ENCODE measurements at places on chromosomes 12 and 14.

DNA sequence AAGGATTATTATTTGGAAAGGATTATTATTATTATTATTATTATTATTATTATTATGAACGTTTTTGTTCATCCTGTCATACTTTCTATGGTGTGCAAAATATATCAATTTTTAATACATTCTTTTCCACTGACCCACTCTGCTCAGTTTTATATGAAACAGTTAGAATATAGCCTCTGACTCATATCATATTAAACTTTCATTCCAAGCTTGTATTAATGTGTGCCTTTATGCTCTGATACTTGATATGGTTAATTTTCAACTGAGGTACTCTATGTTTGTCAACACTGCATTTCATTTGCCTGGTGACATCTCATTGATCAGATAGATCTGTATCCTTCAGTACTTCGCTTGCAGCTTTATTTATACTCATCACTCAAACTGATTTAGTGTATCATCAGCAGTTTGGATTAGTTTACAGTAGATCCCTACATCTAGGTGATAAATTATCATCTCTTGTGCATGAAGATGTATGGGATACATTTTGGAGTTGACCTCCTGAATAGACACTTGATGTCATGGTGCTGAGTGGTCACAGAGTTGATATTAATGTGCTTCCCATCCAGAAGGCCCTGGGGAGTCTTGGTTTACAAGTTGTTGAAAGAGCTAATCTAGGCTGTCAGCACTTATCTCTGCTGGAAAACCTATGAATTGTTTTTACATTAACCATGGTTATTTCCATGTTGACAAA is 271.8 kb downstream of the TRHDE start:
- DNase-seq, result no peak

DNA sequence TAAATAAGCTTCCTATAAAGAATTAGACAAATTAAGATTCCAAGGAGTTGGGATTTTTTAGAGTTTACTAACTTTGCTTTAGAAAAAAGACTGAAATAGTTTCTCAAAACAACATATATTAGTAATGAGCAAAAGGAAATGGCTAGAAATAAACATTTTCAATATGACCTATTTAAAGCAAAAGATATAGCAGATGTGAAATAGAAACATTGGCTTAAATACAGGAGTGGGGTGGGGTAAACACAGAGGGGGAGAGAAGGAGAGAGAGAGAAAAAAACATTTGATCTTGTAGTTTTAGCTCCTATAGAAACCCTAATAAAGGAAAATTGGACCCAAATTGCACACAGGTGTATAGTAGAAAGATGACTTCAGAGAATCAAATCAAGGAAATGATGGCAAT is 794.5 kb downstream of the MED13L start:
- no peak for DNase-seq

GRCh38 chr14:102427642-102428041 is 64.9 kb downstream of the TECPR2 start:
- DNase-seq, result no peak

DNA sequence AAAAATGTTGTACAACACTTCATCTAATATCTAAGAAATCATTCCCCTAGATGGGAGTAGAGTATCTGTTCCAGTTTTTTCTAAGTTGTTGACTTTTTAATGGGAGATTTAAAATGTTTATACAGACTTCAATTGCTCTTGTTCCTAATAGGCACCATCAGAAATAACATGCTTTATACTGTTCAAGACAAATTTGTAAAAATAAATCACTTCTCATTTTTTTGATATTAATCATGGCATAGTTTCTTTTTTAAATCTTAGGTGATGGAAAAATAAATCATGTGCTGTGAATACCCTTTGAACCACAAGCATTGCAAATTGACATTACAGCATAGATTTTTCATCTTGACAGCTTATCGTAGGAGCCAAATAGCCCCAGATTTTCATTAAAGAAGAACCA is 473.5 kb upstream of the MGAT4C start:
- no peak for DNase-seq

- DNase-seq, result no peak
Measured at GRCh38 chr12:12803186-12803585, 10.0 kb upstream of the DDX47 start.

GRCh38 chr14:22583994-22584393 is 5.0 kb downstream of the DAD1 start:
- no peak for DNase-seq

GRCh38 chr14:51283402-51284085 is 43.5 kb downstream of the TMX1 start:
- no peak for DNase-seq

- DNase-seq, result no peak
Measured at GRCh38 chr12:82555699-82556098, 131.0 kb upstream of the TMTC2 start.

DNA sequence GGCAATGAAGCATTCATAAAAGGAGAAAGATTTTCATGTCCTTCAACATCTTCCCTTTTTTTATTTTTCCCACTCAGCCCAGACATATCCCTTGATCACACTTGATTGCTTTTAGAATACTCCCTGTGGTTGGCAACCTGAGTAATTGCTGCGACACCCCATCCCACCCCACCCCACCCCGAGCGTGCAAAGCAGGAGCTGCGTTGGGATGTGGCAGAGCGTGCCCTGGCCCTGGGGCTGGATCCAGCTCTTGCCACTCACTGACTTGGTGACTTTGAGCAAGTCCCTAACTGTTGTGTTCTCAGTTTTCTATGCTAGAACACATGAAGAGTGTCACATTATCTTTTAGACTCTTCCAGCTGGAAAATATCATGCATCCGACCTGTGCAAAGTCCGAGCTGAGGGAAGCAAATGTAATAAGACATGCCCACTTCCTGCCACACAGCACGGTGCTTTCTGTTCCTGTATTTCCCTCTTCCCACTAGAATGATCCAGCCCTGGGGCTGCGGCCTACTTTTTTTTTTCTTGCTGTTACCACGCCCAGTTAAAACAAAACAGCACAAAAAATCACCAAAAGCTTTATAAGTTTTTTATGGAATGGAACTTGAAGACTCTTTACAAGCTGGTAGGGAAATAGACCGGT is 4.0 kb downstream of the ASCL4 start:
- DNase-seq, result no peak

- no peak for DNase-seq
Measured at GRCh38 chr14:68626386-68626785, 166.5 kb downstream of the ZFP36L1 start.

DNA sequence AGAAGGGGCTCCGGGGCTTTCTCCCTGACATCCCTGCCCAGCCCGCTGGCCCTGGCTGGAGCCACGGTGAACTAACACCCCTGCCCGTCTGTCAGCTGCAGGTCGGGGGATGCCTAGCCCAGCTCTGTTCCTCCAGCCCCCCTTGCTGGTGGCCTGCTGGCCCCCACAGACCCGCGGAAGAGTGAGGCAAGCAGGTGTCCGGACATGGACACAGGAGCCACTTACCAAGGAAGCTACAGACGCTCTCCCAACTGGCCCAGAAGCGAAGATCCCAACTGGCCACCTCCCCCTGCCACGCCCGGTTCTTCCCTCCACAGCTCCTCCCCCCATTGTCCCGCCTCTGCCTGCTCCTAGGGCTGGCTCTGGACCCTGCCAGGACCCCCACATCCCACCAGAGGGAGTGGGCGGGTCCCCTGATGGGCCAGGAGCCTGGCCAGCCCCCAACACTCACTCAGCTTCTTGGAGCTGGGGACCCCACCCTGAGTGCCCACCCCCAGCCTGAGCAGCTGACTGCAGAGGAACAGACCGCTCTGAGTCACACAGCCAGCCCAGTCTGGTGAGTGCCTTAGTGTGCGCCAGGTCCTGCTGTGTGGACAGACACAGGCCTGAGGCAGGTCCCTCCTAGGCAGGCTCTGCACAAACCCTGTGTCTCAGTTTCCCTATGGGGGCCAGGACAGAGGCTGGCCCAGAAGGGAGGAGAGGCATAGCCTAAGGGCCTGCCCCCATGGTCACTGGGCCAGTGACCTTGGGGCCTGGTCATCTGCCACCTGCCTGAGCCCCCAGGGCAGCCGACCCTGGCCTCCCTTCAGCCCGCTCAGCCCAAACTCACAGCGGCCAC is 7.7 kb downstream of the AHNAK2 start:
- no peak for DNase-seq

- DNase-seq, result no peak
Measured at GRCh38 chr14:75959031-75959430, 22.8 kb downstream of the TGFB3 start.

DNA sequence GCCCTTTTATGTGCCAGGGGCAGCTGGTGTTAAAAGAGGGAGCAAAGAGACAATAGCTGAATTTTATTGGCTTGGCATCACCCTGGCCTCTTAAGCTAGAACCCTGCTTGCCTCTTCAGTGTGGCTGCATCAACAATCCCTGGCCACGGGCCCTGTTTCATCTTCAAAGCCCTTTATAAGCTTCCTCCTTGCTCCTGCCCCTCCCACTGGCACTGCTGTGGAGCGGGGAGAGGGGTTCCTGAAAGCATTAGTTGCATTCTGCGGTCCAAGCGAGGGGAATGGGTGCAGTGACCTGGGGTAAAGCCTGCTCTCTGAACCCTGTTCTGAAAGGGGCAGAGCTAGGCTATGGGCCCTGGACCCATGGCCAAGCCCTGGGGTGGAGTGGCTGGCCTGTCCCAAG is 220 bp upstream of the KRT83 start:
- no peak for DNase-seq

- DNase-seq, result no peak
Measured at GRCh38 chr14:69493791-69494190, 9.3 kb downstream of the PLEKHD1 start.

- no peak for DNase-seq
Measured at GRCh38 chr14:104895786-104896661, 28.7 kb upstream of the PLD4 start.

- DNase-seq, result no peak
Measured at GRCh38 chr12:123054371-123054770, 73.9 kb downstream of the ARL6IP4 start.

DNA sequence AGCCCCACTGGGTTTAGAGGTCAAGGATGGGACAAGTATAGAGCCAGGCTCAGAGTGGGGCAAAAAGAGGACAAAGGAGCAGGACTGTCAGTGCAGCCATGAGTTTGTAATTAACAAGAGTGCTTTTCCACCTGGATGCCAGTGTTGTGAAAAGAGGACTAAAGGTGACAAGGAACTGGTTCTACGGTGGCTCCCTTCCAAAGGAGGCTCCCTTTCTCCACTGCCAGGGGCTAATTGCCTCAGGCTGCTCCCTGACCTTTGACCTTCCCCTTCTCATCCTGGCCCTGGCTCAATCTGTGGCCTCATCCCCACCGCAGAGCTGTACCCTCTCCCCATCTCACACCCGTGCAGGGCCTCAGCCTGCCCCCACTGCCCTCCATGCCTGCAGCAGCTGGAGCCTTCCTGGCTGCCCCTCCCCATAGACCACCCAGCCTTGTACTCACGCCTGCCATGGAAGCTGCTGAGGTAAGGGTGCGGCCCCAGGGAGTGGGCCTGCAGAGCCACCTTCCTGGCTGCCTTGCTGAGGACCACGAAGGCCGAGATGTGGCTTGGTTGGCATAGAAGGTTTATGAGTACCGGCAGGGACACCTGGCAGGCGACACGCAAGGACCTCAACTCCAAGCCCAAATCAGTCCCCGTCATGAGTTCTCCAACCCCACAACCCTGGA is 24.8 kb upstream of the FKBP4 start:
- no peak for DNase-seq

GRCh38 chr12:52316290-52316689 is 4.9 kb downstream of the KRT83 start:
- no peak for DNase-seq

- no peak for DNase-seq
Measured at GRCh38 chr12:101779626-101780025, 40.4 kb upstream of the SYCP3 start.

- no peak for DNase-seq
Measured at GRCh38 chr12:94793191-94793595, 142.8 kb upstream of the TMCC3 start.

DNA sequence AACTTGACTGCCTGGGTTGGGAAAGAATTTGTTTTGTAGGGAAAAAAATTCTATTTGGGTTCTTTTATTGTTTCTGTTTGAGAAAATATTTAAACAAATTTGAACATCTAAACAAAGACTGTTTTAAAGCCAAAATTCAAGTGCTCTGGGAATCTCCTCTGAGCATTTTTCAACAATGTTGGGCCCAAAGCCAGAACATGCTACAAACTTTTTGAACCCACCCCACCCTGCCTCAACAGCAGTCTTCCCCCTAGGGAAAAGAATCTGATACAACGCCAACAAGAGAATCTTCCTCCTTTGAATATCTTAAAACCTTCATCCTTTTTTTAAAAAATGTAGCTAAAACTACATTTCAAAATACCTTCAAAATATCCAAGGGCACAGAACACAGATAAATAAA is 20.4 kb upstream of the NID2 start:
- DNase-seq, result no peak

- no peak for DNase-seq
Measured at GRCh38 chr12:108126990-108127501, 2.0 kb upstream of the WSCD2 start.

DNA sequence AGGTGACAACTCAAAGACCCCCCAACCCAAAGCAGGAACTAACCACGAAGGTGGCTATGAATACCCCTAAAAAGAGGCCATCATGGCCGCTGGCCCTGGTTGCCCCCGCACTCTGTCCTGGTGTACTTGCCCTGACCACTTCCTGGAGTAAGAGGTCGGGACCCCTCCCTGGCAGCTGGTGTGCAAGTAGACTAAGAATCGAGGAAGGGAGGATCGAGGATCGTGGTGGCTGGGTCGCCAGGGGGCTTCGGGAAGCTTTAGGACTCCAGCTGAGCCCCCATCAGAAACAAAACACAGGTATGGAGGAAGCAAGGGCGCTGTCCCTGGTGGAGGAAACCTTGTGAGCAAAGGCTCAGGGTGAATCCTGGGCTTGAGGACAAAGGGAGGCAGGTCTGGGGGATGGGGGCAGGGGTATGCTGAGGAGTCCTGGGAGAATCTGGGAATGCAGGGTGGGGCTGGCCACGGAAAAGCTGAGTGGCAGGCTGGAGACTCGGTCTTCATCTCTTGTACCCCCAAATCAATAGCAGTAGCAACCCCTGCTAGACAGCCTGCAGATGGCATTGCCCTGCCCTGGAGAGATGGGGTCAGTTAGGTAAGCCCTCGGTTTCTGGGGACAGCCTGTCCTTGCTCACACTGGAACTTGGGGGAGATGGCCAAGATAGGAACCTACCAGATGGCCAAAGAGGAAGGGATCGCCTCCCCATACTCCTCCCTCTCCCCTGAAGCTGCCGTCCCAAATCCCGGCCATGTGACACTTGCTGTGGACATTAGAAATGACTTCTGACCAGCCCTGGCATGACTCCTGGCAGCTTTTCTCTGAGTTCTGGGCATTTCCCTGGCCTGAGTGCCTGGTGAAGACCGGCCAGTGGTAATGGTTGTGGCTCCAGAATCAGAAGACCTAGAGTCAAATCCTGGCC is 45.3 kb upstream of the ESRRB start:
- DNase-seq, result no peak

- DNase-seq, result no peak
Measured at GRCh38 chr12:122547330-122547729, 20.3 kb downstream of the KNTC1 start.

GRCh38 chr12:785706-786105 is 33.3 kb downstream of the WNK1 start:
- DNase-seq, result no peak

DNA sequence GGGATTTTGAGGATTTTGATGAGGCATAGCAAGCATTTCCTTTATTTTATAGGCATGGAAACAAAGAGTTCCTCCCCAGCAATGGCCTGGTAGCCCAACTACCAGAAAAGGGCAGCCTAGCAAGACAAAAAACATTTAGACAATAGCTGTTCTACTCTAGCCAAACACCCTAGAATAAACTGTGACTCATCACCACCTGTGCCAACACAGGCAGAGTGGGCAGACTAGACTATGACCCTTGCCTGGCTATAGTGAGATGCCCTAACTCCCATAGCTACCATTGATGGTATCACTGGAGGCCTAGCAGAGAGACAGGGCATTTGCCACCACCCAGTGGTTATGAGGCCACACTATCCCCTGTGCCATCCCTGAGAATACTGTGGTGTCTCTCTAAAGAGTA is 15.5 kb upstream of the CCER1 start:
- DNase-seq, result no peak

All from stimulated activated CD8-positive, alpha-beta memory T cell treated with anti-CD3 and anti-CD28 coated beads, Interleukin-4, amount 100 ng/mL, for 1 hour (primary cell).